ENCODE measurements at places on chromosomes 7 and 10.
A peak's percentile ranks its signal among the peaks of the same experiment; 100 is the strongest.

DNA sequence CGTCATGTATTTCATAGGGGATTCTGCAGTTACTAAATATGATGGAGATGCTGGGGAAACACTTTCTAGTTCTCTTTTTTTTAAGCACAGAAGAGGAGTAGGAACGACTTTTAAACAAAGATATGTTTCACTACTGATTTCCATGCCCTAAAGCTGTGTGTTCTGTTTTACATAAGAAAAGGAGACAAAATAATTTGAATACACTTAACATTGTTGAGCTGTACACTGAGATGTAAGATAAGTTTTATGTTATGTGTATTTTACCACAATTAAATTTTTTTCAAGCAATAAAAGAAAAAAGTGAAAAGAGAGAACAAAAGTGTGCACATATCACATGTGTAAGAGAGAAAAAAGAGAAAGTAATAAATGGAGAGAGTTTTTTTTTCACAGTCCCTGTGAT lies 408.2 kb downstream of the PHTF2 start:
- no peak for DNase-seq

DNA sequence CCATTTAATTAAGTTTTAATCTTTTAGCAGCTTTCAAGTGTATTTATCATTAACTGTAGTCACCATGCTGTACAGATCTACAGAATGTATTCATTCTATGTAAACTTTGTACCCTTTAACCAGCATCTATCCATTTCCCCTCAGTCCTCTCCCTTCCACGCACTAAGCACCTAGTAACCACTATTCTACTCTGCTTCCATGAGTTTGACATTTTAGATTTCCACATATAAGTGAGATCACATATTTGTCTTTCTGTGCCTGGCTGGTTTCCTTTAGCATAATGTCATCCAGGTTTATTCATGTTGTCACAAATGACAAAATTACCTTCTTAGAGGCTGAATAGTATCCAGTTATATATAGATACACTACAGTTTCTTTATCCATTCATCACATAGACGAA lies 79.7 kb downstream of the BTAF1 start:
- DNase-seq, result no peak

DNA sequence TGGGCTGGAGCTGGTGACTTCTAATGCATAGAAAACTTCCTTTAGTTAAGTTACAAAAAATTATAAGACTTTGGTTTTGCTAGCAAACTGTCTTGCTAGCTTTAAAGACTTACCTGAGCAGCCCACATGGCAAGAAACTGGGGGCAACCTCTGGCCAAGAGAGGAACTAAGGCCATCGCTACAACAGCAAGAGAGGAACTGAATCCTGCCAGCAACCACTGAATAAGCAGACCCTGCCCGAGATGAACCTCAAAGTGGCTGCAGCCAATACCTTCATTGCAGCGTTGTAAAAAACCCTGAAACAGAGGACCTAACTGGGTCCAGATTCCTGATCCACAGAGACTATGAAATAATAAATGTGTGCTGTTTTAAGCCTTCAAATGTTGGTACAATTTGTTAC lies 54.6 kb upstream of the STARD3NL start:
- no peak for DNase-seq

DNA sequence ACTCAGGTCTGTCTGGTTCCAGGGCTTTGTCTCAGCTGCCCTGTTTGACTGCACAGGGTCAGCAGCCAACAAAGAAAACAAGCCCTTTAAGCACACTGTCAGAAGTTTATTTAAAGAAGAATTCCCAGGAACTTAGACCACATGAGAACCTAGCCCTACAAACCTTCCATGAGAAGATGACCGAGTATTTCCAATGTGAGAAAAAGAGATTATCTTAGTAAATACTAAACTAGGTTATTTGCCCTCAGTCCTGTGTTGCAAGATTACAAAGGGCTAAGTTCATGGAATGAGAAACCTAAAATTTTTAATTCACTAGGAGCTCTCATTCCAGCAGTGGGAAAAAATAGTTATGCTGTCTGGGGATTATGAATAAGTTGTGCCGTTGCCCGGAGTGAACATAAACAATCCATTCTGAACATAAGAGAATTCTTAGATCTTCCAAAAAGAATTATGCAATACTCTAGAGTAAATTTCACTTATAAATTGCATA lies 46.7 kb downstream of the NOC3L start:
- DNase-seq, result peak; percentile 66

GRCh38 chr7:136009488-136010079 lies 32.4 kb upstream of the MTPN start:
- DNase-seq, result no peak

Data from right hindlimb (tissue), 1 donor.